ENCODE measurements at places on chromosomes 16 and 17. TPM values are rescaled to one million over a fixed set of nuclear protein-coding genes. Genes with fewer than 3 reads are reported as not detected.

- peaks cover 33% of the 10 kb centered on the region for H3K27me3 ChIP-seq
- H3K27ac ChIP-seq = no peak overlapping the region
Measured at GRCh38 chr17:49899191-49899485, 51.3 kb upstream of the TAC4 start.

DNA sequence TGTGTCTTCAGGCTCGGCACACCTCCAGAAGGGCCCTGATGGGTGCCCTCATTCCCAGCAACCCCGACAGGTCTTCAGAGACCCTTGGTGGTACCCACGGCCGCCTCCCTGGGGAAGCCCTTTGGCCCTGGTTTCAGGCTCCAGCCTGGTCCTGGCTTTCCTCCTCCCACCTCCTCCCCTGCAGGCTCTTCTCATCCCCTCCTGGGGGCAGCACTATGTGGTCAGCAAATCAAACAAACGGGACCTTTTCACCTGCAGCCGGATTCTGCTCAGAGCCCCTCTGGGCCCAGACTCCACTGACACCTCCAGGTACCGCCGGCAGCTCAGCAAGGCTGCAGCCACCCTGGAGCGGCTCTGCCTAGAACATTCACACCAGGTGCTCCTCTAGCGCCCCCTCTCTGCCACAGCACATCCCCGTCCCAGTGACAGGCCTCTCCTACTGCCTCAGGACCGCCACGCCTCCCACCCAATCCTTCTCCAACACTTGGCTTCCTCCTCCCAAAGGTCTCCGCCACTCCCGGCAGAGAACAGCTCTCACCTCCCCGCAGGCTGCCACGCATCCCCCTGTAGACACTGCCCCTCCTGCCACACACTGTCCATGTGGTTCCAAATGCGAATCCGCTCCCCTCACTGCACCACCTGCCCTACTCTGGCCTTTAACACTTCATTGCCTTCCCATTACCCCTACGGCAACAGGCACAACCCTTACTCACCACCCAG, 12.0 kb downstream of the CORO7 start:
- no peak overlapping the region for H3K27ac ChIP-seq
- H3K36me3 ChIP-seq = no peaks in the 10 kb centered on the region
- H3K4me1 ChIP-seq = no peaks in the 10 kb centered on the region
- H3K27me3 ChIP-seq = no peaks in the 10 kb centered on the region

NPIPB13 gene
- 15.5 TPM for total RNA-seq

DNA sequence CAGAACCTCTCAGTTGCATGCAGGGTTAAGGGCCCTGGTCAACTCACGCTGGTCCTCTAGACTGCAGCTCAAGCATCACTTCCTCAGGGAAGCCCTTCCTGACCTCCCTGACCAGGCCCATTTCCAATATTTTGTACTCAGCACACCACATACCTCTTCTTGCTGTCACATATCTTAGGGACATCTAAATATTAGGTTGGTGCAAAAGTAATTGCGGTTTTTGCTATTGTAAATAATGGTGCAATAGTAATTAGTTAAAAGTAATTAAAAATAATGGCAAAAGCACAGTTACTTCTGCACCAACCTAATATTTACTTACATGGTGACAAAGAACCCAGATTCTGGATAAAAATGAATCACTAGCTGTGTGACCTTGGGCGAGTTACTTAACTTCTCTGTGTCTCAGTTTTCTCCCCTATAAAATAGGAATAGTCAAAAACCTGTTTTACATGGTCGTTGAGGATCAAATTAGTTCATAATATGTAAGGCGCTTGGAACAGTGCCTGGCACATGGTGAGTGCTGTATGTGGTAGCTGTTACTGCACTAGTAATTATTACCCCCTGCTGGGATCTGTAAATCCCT, 177.4 kb downstream of the PRKCB start:
- no peak overlapping the region for H3K27ac ChIP-seq
- H3K27me3 ChIP-seq = no peaks in the 10 kb centered on the region
- H3K4me1 ChIP-seq = no peaks in the 10 kb centered on the region
- DNase-seq = no peak
- no peaks in the 10 kb centered on the region for H3K36me3 ChIP-seq

DNA sequence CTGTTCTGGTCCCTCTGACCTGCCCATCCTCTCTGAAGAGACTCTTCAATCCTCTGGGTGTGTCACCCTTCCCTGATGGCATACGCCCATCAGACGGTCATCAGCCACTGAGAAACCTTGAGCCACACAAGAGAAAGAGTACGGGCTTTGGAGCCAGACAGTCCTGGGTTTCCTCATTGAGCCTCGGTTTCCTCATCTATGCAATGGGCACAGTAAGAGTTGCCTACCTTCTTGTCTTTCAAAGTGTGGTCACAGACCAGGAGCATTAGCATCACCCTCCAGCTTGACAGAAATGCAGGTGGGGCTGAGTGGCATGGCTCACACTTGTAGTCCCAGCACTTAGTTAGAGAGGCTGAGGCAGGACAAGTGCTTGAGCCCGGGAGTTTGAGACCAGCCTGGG, 26.1 kb upstream of the MEAK7 start:
- no peak for DNase-seq
- H3K27ac ChIP-seq = no peak overlapping the region
- H3K4me3 ChIP-seq = no peak overlapping the region
- no peaks in the 10 kb centered on the region for H3K27me3 ChIP-seq
- H3K4me1 ChIP-seq = peaks cover 14% of the 10 kb centered on the region

DNA sequence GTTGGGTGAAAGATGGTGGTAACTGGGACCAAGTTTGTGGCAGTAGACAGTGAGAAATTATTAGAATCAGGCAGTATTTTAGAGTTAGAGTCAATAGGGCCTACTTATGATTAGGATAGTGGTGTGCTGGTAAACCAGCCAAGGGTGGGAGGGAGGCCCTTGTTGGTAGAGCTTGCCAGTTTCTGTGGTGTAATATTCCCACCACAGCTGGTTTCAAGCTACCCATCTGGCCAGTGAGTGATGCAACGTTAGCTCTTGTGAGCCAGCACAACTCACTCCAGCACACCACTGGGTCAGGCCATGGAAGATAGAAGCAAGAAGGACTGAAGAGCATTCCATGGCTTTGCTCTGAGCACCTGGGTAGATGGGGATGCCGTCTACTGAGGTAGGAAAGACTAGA, 34.9 kb downstream of the GNAO1 start:
- H3K27me3 ChIP-seq = no peaks in the 10 kb centered on the region
- H3K4me1 ChIP-seq = peaks cover 5% of the 10 kb centered on the region
- no peak for DNase-seq
- no peak overlapping the region for H3K27ac ChIP-seq
- H3K36me3 ChIP-seq = no peaks in the 10 kb centered on the region

GRCh38 chr17:50483266-50483665, 4.6 kb downstream of the RSAD1 start:
- H3K4me3 ChIP-seq = no peak overlapping the region
- no peaks in the 10 kb centered on the region for H3K36me3 ChIP-seq
- no peak for DNase-seq
- peaks cover 4% of the 10 kb centered on the region for H3K4me1 ChIP-seq
- no peak overlapping the region for H3K27ac ChIP-seq
- H3K27me3 ChIP-seq = no peaks in the 10 kb centered on the region

DNA sequence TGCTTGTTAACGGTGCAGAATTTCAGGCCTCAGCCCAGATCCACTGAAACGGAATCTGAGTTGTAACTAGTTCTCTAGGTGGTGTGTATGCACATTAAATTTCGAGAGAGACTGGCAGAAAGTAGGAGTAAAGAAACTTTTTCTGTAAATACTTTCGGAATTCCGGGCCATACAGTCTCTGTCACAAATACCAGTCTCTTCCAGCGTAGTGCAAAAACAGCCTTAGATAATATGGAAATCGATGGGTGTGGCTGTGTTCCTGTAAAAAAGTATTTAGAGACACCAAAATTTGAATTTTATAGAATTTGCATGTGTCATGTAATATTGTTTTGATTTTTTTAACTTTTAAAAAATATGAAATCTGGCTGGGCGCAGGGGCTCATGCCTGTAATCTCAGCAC, 109.7 kb downstream of the ABCC1 start:
- no peak overlapping the region for H3K4me3 ChIP-seq
- H3K4me1 ChIP-seq = no peaks in the 10 kb centered on the region
- DNase-seq = no peak
- H3K36me3 ChIP-seq = peaks cover 18% of the 10 kb centered on the region

DNA sequence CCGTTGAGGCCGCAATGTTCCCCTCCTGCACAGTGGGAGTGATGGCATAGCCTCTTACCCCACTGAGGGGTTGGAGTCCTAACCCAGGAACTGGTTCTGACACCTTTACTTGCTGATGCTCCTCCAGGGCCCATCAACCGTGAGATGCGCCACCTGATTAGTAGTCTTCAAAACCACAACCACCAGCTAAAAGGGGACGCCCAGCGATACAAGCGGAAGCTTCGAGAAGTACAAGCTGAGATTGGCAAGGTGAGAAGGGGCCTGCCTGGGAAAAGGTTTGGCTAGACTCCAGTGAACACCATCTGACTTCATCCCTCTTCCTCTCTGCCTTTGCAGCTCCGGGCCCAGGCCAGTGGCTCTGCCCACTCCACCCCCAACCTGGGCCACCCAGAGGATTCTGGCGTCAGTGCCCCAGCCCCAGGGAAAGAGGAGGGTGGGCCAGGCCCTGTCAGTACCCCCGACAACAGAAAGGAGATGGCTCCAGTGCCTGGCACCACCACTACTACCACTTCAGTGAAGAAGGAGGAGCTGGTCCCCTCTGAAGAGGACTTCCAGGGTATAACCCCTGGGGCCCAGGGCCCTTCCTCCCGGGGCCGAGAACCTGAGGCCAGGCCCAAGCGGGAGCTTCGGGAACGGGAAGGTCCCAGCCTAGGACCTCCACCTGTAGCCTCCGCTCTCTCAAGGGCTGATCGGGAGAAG, 5.8 kb downstream of the RNF40 start:
- H3K27me3 ChIP-seq = no peaks in the 10 kb centered on the region
- H3K27ac ChIP-seq = no peak overlapping the region
- no peak overlapping the region for H3K4me3 ChIP-seq
- no peaks in the 10 kb centered on the region for H3K4me1 ChIP-seq

FBXW10 gene
- total RNA-seq = not detected

TEX19 gene
- total RNA-seq = 0.38 TPM

- no peak for DNase-seq
- no peaks in the 10 kb centered on the region for H3K27me3 ChIP-seq
- H3K27ac ChIP-seq = no peak overlapping the region
- peak overlapping the region; percentile 81 for H3K4me3 ChIP-seq
Measured at GRCh38 chr17:68248199-68248825, 469 bp downstream of the AMZ2 start.

CCL11 gene
- total RNA-seq = not detected

DNA sequence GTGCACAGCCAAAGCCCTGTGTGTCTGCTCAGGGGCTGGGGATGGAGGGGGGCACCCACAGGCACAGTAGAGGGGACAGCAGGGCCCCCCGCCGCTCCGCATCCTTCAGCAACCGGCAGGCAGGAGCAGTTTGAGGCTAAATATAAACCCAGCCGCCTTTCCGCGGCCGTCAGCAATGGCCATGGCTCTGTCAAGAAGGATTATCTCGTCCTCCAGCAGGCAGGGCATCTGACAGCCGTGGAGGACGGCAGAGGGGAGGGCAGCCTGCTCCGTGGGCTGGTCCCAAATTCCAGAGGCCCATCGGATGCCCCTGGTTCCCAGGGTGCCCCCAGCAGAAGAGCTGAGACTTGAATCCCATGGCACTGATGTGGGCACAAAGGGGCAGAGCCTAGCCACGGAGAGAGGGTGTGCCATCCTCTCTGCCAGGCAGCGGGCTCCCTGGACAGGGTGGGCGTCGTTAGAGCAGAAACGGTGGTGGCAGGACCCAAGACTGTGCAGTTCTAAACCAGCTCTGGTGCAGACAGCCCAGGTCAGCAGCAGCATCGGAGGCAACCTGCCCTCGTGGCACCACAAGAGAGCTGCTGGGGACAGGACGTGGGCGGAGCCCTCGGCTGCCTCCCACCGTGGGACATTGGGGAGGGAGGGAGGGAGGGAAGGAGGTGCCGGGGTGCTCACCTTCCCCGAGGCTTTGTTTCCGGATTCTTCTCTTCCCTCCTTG, 198.8 kb upstream of the CIBAR2 start:
- no peak overlapping the region for H3K27ac ChIP-seq
- peaks cover 51% of the 10 kb centered on the region for H3K4me1 ChIP-seq
- H3K27me3 ChIP-seq = no peaks in the 10 kb centered on the region
- no peaks in the 10 kb centered on the region for H3K36me3 ChIP-seq
- no peak overlapping the region for H3K4me3 ChIP-seq
- no peak for DNase-seq

GRCh38 chr17:70060415-70060814, 14.6 kb upstream of the KCNJ16 start:
- H3K36me3 ChIP-seq = no peaks in the 10 kb centered on the region
- DNase-seq = no peak
- no peak overlapping the region for H3K4me3 ChIP-seq
- H3K27ac ChIP-seq = no peak overlapping the region
- no peaks in the 10 kb centered on the region for H3K4me1 ChIP-seq
- H3K27me3 ChIP-seq = no peaks in the 10 kb centered on the region

GRCh38 chr16:48218473-48218872, 25.6 kb upstream of the LONP2 start:
- H3K36me3 ChIP-seq = no peaks in the 10 kb centered on the region
- no peaks in the 10 kb centered on the region for H3K27me3 ChIP-seq
- no peak overlapping the region for H3K4me3 ChIP-seq
- no peak overlapping the region for H3K27ac ChIP-seq
- H3K4me1 ChIP-seq = no peaks in the 10 kb centered on the region

RDM1 gene
- 4.8 TPM for total RNA-seq

DNA sequence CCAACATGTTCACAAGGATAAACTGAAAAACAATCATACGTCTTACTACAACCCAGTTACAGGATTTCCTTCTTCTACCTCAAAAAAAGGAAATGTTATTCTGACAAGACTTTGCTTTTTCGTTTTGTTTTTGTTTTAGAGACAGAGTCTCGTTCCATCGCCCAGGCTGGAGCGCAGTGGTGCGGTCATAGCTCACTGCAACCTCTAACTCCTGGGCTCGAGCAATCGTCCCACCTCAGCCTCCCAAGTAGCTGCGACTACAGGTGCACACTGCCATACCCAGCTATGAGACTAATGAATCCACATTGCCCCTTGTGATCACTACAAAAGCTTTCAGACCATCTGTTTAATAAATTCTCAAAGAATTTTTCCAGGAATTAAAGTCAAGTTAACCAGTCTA, 8.8 kb upstream of the TRIM37 start:
- H3K4me1 ChIP-seq = no peaks in the 10 kb centered on the region
- no peaks in the 10 kb centered on the region for H3K27me3 ChIP-seq
- H3K4me3 ChIP-seq = no peak overlapping the region

GRCh38 chr16:11193494-11193893, 62.5 kb downstream of the SOCS1 start:
- H3K27me3 ChIP-seq = no peaks in the 10 kb centered on the region
- H3K4me3 ChIP-seq = no peak overlapping the region
- no peak for DNase-seq
- H3K4me1 ChIP-seq = no peaks in the 10 kb centered on the region
